Femur (tissue), 1 donor: ENCODE measurements at places on chromosomes 7 and 10.
A peak's percentile ranks its signal among the peaks of the same experiment; 100 is the strongest.

GRCh38 chr10:27345455-27345920 lies 104.9 kb upstream of the ACBD5 start:
- DNase-seq, result no peak

DNA sequence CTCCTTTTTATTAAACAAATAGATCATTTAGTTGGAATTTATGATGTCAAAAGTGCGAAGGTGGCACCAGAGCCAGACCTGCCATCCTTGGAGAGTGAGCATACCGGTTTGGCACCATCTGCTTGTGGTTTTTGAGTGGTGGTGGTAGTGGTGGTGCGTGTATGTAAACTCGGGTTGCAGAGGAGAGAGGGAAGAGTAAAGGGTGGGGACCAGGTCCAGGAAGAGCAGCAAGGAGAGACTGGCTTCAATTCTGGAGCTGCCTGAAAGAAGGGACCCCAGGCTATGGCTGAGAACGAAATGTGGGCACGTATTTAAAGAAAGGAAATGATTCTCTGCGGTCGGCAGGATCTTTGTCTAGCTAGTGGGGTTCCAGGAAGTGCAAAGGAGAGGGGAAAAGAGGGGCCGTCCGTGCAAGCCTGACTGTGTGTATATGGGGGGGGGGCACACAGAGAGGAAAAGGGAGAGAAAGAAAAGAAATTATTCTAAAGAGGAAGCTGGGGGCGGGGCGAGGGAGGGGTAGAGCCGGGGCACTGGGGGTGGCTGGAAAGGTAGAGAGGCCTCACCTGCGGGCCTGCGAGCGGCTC lies 448 bp upstream of the GOLGA7B start:
- DNase-seq, result no peak

GRCh38 chr10:96619796-96620773 lies 33.3 kb upstream of the TM9SF3 start:
- DNase-seq, result no peak

DNA sequence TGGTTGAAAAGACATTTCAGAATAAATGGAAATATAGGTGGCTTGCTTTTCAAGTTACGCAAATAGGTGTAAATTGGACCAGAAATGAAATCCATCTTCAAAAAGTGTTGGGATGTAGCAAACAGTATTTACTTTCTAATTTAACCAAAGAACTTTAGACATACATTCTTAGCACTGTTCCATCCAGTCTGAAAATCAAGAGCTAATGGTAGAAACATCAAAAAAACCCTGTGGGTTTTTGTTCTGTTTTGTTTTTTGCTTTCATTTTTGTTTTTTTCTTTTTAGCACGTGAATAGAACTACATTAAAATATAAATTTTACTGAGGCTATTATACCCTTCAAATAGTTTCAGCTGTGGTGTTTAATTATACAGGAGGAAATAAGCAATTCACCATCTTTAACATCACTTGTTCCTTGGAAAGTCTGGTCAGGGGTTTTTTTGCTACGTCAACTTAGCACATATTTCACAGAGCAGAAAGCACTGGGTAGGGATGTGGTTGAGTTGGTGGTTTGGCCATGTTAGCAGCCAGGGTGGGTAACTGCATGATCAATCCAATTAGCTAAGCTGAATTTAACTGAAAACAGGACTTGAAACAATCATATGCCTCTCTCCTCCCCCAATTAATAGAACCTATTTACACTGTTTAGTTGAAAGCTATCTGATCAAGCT lies 275.4 kb upstream of the PFKP start:
- no peak for DNase-seq

GRCh38 chr10:7046615-7047014 lies 364.2 kb downstream of the SFMBT2 start:
- DNase-seq, result no peak

- DNase-seq, result no peak
These were observed 178.6 kb downstream of the SORCS3 start for GRCh38 chr10:104819731-104820130.

- DNase-seq, result peak; percentile 94
These were observed at the start of gene SDK1 for GRCh38 chr7:3300651-3301448. Gene SDK1 (plus strand): TSS chr7:3301252. CDS start chr7:3301587, 335 bp downstream.

DNA sequence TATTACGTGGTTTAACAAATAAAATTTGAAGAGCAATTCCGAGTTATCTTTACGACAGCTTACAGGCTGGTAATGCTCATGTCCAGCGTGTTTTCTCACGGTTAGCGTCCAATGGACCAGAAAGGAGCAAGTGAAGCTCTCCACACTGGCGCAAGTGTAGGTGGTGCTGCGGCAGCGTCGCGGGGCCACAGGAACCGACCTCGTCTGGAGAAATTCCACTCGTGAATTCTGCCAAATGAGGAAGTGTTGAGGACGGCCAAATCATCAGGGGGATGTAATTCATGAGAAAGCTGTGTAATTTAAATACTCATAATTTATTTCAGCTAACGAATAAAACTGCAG lies 350 bp upstream of the ZNF37A start:
- peak; percentile 21 for DNase-seq

GRCh38 chr10:101008823-101009423 lies 9.3 kb downstream of the LZTS2 start:
- DNase-seq, result no peak

GRCh38 chr10:5404208-5405041 lies at the start of gene TUBAL3:
Gene TUBAL3 (minus strand): TSS chr10:5404828. CDS start chr10:5404792, 36 bp downstream.
- DNase-seq, result no peak

DNA sequence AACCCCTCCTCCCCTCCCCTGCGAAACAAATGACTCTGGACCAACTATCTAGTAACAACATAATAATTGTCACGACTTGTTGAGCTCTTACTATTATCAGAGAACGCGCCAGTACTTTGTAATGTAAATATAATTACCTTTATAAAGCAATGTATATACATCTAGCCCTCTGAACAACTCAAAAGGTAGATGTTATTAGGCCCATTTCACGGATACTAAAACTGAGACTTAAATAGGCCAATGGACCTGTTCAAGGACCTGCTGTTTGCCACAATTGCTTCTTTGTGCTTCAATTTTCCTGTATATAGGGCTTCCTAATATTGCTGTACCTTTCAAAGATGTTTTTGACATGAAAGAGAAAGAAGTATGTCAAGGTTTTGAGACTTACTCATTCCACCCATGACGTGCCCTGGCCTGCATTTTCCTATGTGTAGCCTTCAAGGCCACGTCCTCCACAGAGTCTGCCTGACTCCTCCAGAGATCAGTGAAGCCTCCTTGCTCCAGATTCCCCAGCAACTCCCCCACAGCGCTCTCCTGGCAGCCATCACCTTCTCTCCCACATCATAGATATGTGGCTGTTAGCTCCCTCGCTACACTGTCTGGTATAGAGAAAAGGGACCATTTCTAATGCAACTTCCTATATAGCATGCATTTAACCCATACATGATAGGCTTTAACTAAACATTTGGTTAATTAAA lies 156.6 kb downstream of the SKIDA1 start:
- DNase-seq, result no peak

DNA sequence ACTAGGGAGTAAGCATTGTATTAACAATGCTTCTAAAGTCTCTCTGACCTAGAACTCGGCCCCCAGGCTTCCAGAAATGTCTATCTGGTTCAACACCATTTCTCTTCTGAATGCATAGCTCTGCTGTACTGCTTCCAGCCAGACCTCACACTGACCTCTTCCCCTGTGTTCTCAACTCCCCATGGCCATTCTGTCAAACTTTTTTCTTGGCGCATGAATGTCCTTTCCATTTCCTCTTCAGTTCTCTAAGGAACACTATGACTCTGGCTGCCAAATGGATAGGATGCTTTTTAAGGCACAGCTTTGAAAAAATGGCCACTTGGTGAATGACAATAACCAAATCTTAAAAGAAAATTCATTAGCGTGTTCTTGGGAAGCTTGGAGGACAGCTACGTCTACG lies 425.8 kb downstream of the ETV1 start:
- peak; percentile 13 for DNase-seq

DNA sequence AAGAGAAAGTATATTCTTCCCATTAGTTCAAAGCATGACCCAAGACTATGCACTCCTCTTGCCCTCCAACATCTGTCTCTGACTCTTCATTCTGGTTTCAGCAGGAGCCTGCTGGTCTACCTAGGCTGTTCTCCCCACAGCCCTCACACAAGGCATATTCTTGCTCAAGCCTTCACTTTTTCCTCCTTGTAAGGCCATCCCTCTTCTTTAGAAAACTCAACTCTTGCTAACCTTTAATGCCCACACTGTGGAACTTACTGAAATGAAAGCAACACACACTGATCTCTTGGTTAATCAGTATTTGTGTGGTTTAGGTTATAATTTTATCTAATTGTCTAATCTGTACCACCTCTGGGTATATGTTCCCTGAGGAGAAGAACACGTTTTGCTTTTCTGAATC lies 75.8 kb downstream of the PRKCQ start:
- no peak for DNase-seq

DNA sequence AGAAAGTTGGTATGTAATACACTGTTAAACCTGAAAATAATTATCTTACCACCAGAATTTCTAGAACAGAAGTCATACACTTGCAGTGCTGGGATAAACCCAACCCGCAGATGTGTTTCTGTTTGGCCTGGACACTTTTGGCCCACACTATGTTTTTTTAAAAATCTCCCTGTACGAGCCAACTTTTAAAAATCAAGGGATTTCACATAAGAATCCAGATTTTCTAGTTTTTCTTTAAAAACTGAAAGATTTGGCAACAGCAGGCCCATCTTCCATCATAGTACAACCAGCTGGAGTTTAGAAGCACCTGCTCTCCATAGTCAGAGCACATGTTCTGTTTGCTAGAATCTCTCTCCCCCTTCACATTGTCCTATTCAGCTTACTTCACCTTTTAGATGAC lies 74.0 kb downstream of the TLL2 start:
- peak; percentile 33 for DNase-seq

- DNase-seq, result no peak
These were observed 442 bp downstream of the ANKRD2 start for GRCh38 chr10:97573021-97573420.

DNA sequence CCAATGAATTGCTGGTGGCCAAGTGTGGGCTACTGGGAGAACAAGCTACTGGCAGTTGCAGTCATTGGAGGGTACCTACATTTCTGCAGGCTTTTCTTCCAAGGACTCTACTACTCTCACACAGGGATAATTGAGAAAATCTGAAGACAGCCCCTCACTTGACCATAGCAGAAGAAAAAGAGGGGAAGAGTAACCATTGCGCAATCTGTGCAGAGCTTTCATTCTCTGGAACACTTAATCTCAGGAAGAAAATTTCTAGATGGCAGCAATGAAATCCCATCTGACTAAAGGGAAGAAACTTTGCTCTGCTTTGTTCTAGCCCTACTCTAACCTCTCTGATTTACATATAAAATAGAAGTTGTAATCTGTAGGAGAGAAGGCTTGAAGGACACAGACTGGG lies 1239.6 kb upstream of the SORCS1 start:
- no peak for DNase-seq

- DNase-seq, result no peak
These were observed 45.5 kb upstream of the DMBT1 start for GRCh38 chr10:122515022-122515424.

DNA sequence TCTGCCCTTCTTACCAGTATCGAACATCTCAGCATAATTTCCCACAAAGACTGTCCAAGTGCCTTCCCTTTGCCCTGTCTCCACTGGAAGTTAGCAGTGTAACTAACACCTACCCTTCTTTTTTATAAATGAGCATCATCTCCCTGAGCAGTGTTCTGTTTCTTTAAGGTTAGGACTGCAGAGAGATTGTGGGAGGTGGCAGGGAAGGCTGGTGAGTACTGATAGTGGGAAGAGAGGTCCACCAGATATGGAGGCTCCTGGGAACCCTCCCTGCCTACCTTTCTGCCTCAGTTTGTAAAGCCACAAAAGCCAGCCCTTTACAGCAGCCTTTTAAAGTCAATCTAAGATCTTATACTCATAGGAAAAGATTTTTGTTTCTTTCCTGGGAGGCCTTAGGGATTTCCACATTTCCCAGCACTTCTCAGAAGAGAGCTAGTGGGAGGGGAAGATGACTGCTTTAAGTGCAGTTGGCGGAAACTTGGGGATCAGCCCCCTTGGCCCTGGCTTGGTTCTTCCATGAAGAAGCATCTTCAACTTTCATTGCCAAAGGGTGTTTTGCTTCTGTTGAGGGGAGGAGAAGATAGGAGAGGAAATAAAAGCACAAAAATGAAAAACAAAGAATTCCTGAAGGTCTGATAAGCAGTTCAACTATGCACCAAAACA lies 36.6 kb upstream of the CALD1 start:
- no peak for DNase-seq

- no peak for DNase-seq
These were observed 26.3 kb downstream of the NEBL start for GRCh38 chr10:20870834-20871233.

- DNase-seq, result no peak
These were observed 60.9 kb downstream of the MAD1L1 start for GRCh38 chr7:2171855-2172254.
